ENCODE measurements at places on chromosomes 13 and 19. TPM values are rescaled to one million over a fixed set of nuclear protein-coding genes. Genes with fewer than 3 reads are reported as not detected.

DNA sequence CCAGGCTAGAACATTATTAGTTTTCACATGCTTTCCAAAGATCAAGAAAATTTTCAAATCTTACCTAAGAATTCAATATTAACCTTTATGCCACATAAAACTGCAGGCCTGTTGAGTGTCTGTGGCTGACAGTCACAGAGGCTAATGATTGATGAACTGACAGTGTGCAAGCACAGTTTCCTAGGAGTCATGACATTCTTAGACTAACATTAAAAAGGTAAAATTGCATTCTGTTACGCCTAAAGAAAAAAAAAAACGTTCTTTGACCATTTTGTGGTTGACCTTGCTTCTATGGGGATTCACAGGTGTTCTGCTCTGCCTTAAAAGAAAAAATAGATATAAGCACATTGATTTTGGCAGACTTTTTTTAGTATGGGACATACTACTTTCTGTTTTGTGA, 1776.2 kb downstream of the PCDH9 start:
- DNase-seq, result no peak

DACT3 gene
- 1.7 TPM for total RNA-seq

DNA sequence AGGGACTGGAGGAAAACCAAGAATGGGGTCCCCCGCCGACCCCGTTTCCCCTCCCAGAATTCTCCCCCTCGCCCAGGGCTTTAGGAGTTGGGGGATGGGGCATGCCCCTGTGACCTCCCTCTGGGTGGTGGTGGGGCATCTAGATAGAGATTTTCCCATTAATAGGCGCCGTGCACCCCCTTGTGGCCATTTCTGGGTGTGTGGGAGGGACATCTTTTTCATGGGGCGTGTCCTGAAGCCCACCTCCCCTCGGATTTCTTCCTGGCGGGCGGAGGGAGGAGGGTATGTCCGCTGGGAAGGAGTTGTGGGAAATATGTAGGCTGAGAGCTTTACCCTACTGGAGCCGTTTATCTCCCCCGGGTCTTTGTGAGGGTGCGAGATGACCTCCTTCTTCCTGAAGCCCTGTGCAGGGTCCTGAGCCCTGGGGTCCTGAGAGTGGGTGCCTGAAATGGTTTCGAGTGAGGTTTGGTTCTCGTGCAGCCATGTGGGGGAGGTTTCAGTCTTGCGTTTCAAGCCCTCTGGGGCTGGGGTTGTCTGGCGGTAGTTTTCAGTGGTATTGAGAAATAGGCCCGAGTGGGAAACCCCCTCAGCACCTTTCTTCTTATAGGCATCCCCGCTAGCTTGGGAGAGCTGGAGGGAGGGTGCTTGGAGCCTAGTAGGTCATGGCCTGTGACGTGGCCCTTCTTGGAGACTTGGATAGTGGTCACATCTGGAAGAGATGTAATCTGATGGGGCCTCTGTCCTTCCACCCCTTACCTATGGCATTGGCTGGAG, 1.0 kb downstream of the PRMT1 start:
- peak; percentile 67 for DNase-seq

PODNL1 gene
- 2.1 TPM for total RNA-seq

DNA sequence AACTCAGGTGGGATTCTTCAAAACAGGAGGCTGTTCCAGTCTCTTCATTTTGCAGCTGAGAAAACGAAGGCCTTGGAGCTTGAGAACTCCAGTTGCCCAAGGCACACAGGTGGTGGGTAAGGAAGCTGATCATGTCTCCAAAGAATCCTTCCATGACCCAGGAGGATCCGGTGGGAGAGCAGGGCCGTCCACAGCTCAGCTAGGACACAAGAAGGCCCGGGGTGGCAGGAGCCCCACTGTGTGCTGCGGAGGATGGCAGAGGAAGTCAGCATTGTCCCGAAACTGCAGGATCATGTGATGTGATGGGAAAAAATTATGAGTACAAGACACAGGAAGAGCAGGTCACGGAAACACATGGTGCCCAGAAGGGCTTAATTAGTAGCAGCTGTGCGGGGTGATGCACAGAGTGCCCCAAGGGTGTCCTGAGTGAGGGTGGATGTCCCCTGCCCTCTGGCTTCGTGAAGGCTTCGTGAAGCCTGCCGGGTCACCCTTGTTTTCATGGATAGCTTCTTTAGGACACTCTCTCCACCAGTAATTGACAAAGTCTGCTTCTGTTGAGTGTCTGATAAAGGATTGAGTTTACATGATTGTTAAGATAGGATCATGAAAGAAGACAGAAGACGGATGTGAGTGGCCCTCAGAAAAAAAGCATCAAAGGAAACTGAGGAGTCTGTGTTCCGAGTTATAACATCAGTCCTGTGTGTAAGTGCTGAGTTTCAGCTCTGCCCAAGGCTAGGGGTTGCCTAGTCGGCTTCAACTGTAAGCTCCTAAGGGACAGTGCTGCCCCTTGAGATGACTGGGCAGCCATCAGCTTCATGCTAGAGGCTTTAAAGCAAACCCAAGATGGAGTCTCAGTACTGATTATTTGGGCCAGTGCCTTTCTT, 33.8 kb upstream of the SACS start:
- DNase-seq, result no peak

Data from LHCN-M2 (cell line).